ENCODE measurements at places on chromosomes 1 and 21.

DNA sequence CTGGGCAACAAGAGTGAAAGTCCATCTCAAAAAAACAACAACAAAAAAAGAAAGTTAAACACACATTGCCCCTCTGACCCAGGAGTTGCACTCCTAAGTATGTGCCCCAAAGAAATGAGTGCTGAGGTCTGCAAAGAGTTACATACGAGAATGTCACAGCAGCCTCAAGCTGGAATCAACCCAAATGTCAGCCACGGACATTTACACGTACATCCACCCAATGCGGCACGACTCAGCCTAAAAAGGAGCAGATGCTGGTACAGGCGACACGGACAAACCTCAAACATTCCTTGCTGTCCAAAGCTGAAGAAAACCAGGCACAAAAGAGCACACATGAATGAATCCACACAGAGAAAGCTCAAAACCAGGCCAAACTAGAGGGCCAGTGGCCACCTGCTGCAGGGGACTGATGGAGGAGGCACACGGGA lies 46.8 kb upstream of the ECE1 start:
- DNase-seq: no peak

DNA sequence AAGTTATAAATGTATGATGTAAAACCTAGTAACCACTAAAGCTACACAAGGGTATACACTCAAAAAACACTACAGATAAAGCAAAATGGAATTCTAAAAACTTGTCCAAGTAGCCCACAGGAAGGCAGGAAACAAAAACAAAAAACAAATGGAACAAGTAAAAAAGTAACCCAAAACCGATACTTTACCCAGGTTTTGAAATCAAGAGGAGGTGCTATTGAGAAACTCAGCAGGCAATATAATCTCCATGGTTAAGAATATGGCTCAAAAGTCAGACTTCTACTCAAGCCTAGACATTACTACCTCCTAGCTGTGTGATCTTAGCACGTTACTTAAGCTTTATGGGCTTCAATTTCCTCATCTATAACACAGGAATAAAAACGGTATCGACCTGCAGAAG lies 13.3 kb downstream of the RBBP5 start:
- DNase-seq: no peak

DNA sequence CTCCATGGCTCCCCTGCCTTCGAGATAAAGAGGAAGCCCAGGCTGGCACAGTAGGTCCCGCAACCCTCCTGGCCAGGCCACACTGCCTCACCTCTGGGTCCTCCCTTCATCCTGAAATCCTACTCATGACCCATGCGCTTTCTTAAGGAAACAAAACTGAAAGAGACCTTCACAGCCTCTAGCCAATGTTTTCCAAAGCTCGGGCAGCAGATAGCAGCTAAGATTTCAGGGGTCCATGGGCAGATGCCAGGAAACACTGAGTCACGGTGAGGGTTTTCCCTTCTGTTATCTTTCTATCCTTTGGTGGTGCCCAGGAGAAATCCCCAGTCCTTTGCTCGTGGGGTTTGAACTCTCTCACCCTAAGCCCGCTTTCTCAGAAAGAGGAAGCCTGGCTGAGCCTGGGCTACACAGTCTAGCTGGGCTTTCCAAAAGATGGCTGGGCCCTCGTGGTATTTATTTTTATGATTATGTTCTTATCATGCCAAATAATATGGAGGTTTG lies 26.6 kb downstream of the TTC39A start:
- DNase-seq: no peak

DNA sequence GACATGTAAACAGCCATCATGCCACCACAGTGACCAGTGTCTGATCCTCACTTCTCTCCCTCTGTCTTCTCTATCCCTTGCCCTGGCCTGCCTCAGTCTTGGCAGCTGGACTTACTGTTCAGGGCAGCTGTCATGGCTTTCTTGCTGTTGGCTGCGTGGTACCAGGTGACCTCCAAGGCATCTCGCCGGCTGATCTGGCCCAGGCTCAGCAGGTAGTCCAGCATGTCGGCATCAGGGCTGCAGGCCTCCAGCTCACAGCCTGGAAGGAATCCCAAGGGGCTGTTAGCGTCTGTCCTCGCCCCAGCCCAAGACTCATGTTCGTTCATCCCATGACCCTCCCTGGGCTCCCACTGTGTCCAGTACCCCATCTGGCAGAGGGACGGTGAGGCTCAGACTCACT lies 3.6 kb downstream of the FAM151A start:
- DNase-seq: no peak

GRCh38 chr1:114023377-114023776 lies 44.1 kb downstream of the OLFML3 start:
- DNase-seq: no peak

DNA sequence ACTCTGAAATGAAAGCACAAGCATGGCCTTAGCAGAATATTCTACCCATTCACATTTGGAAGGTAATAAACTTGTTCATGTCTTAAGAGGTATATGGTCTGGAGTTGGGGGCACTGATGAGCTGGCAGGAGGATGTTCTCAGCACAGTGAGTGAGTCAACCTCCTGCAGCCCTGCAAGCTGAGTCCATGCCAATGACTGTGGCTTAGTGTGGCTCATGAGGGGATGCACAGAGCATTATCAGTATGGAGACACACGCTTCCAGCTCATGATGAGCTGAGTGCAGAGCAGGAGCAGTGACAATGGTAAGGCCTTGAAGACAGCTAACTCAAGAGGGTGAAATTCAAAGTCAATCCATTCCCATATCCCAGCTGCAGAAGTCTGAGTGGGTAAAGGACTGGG lies 102.3 kb downstream of the TNFSF18 start:
- no peak for DNase-seq
